ENCODE measurements at places on chromosomes 1 and 21.

- peak; percentile 71 for DNase-seq
These were observed 43.6 kb downstream of the PBX1 start for GRCh38 chr1:164602480-164603093.

GRCh38 chr1:15261155-15262002 lies 14.4 kb downstream of the FHAD1 start:
- DNase-seq = no peak

GRCh38 chr1:203289281-203289981 lies 15.9 kb upstream of the BTG2 start:
- DNase-seq = no peak

DNA sequence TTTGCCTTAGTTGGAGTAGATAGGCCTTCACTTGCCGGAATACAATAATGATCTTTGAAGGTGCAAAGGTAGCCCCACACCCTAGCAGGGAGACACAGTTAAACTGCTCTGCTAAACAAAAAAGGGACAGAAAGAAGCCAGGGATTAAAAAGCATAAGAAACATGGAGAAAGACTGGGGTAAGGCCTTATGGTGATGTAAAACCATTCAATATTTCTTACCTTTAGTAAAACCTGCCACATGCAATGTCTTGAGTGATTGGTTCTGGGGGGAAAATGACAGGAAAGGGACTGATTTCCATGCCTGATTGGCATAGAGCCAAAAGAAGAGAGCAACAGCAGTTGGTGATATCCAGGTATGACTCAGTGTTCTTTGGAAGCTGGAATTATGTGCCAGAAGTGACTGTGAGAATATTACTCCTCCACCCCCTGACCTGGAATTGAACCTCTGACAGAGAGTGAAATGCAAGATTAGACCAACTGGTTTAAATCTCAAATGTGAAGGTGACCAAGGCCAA lies 8.1 kb downstream of the DNASE2B start:
- DNase-seq = peak; percentile 37

- DNase-seq = peak; percentile 91
These were observed 857.9 kb downstream of the BRINP3 start for GRCh38 chr1:189619682-189620332.

- no peak for DNase-seq
These were observed 603.7 kb upstream of the CAMK1G start for GRCh38 chr1:208979776-208980175.

- no peak for DNase-seq
These were observed at the start of gene MAP1LC3C for GRCh38 chr1:241999026-241999425. TSS of gene MAP1LC3C (minus strand) at chr1:241999098. CDS start at chr1:241999008, 90 bp downstream.

GRCh38 chr1:233912909-233913308 lies 8.4 kb downstream of the SLC35F3 start:
- DNase-seq = no peak

DNA sequence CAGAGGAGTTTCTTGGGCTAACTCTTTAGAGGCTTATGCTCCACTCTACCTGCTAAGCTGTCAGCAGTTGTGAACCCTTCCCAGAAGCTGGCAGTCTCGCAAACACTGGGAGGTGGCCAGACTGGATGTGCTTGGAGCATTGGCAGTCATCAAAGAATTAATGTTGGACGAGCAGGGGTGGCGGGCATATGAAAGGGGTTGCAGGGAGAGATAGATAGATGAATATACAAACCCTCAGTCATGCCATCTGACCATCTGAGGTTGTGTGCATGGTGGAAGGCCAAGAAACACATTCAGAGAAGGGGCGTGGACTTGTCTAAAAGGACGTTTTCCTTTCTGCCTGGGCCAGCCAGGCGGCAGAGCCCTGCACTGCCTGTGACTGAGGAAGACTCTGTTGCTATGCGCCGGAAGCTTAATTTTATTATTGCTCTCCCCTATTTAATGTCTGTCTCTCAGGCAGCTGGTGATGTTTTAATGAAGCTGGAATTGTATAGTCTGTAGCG lies 164.4 kb downstream of the PBX1 start:
- DNase-seq = no peak

GRCh38 chr1:209810783-209811182 lies 4.8 kb upstream of the IRF6 start:
- no peak for DNase-seq

- peak; percentile 66 for DNase-seq
These were observed 125.9 kb downstream of the MRPS6 start for GRCh38 chr21:34199121-34199910.

GRCh38 chr21:32543975-32544374 lies 41.3 kb downstream of the TCP10L start:
- DNase-seq = no peak

DNA sequence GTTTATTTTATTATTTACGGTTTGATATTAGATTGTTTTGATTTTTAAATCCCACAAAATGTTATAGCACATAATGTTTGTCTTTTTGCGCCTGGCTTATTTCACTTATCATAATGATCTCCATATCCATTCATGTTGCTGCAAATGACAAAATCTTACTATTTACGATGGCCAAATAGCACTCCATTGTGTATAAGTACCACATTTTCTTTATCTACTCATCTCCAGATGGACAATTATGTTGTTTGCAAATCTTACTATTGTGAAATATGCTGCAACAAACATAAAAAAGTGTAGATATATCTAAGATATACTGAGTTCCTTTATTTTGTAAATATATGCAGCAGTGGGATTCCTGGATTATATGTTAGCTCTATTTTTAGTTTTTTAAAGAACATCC lies 1568.3 kb downstream of the AMY1C start:
- no peak for DNase-seq

DNA sequence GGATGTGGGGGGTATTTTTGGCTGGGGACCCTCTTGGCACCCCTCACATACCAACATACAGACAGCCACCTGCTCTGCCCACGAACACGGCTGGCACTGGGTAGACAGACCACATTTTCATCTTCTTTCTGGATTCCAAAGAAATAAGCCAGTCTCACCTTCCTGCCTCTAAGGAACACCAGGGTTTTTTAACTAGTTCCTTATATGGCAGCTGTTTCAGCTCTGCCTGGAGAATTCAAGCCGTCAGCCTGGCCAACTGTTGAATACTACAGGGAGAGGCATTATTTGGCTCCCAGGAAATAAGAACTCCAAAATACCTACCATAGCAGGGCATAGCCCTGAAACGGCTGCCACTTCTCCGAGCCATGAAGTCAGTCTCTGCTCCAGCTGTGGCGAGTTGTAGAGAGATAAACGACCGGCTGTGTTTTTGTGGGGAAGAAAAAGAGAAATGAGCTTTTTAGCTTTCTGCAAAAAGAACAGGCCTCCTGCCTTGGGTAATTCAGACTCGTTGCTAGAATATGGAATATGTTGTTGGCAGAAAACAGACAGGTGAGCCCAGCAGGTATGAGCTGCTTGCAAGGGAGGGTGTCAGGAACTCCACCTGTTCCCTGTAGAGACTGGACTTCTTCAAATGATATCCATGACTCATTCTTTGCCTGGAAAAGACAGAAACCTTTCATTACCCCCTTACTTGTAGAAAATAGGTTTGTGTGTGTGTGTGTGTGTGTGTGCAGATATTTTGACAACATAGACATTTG lies 51.8 kb downstream of the MT1HL1 start:
- DNase-seq = no peak

GRCh38 chr1:58304346-58304975 lies 242.1 kb downstream of the OMA1 start:
- no peak for DNase-seq

DNA sequence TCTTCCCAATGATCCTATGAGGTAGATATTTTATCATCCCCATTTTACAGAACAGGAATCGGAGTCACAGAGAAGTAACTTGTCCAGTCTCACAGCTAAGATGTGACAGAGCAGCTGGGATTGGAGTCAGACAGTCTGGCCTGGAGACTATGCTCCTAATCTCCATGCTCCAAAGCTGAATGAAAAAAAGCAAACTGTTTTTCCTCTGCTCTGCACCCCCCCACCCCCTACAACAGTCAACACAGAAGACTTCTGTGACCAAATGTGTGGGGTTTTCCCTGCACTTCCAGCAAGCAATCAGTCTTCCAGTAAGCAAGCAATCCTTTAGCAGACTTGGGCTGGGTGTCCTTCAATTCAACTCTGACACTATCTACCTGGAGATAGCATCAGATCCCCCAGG lies 33.2 kb downstream of the KIRREL1 start:
- no peak for DNase-seq

DNA sequence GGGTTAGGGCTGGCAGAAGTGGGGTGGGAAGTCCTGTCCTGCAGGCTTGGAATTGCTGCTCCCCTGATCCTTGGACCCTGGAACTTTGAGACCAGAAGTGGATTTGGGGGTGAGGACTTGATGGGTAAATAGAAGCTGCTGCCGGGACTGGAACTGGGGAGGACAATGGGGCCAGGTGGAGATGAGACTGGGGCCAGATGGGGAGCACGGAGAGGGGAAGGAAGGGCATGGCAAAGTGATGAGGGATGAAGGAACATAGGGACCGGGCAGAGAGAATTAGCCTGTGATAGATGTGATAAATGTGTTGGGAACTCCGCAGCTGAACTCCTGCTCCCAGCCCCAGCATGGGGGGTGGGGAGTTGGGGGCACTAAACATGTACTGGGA lies 637 bp downstream of the NHLH1 start:
- no peak for DNase-seq

DNA sequence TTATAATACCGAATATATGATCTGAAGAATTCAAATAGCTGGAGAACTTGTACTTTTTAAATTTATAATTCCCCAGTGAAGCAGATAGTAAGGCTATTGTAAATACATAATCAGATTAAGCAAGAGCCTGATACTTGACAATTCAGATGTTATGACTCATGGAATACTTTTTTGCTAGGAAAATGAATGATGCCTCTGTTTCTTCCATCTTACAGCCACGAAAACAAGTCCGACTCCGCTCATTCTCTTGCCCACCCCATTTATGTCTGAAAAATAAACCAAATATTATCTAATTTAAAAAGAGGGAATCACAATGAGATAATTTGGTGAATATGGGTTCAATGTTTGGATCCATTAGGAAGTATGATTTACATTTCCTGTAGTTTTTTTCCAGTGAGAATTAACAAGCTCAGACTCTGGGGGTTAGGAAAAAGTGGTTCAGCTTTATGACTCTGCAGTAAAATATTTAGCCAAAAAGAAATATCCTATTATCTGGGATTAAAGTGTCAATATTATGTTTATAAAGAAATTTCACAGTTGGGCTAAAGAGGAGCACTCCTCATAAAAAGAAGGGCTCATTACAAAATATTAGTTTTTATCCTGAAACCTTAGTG lies 50.4 kb upstream of the DAB1 start:
- peak; percentile 74 for DNase-seq

DNA sequence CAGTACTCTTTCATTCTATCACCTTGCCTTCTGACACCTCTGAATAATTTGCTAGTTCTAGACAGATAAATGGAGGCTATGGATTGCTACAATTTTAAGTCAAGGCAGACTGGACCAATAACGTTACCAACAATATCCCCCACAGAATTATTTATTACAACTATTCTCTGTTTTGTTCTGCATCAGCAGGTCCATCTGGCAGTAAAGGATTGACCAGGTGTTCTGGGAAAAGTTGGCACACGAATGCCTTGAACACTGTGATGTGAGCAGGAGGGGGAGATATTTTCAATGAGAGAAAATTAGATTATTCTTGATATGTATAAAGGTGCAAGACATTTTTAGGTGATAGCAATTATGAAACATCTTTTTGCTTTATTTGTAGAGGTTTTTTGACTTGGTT lies 718.8 kb upstream of the TMPRSS15 start:
- no peak for DNase-seq

DNA sequence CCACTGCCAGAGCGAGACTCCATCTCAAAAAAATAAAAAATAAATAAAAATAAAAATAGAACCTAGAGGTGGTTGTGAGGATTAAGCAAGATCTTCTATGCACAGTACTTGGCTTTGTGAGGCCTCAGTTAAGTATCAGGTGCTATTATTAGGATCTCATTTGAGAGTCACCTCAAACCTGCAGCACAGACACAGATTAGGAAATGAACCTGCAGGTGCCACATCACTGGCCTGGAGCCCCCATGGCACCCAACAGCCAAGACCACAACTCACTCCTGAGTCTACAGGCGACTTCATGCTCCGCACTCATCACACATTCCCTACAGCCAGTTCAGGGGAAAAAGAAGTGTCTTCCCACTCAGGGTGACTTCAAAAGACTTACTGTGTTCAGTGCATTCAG lies 176.8 kb downstream of the SLC45A1 start:
- DNase-seq = no peak

- peak; percentile 57 for DNase-seq
These were observed 2.4 kb upstream of the RNU5D-1 start for GRCh38 chr1:44733365-44733764.

DNA sequence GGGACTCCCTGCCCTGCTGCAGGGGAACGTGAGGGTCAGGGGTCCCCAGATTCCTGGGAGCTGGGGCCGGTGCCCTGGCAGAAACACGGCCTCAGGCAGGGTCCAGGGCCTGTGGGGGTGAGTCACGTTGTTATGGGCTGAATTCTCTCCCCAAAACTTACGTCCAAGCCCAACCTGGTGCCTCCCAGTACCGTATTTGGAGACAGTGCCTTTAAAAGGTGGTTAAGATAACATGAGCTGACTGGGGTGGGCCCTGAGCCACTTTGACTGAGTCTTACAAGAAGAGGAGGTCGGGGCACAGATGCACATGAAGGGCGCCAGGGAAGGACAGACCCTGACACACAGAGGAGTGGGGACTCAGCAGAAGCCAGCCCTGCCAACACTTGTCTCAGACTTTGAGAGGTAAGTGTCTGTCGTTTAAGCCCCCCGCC lies 99.9 kb downstream of the WDR4 start:
- no peak for DNase-seq

- DNase-seq = no peak
These were observed 118.7 kb downstream of the CHRM3 start for GRCh38 chr1:239505094-239505493.

GRCh38 chr1:62389531-62389930 lies 47.3 kb upstream of the USP1 start:
- DNase-seq = no peak

DNA sequence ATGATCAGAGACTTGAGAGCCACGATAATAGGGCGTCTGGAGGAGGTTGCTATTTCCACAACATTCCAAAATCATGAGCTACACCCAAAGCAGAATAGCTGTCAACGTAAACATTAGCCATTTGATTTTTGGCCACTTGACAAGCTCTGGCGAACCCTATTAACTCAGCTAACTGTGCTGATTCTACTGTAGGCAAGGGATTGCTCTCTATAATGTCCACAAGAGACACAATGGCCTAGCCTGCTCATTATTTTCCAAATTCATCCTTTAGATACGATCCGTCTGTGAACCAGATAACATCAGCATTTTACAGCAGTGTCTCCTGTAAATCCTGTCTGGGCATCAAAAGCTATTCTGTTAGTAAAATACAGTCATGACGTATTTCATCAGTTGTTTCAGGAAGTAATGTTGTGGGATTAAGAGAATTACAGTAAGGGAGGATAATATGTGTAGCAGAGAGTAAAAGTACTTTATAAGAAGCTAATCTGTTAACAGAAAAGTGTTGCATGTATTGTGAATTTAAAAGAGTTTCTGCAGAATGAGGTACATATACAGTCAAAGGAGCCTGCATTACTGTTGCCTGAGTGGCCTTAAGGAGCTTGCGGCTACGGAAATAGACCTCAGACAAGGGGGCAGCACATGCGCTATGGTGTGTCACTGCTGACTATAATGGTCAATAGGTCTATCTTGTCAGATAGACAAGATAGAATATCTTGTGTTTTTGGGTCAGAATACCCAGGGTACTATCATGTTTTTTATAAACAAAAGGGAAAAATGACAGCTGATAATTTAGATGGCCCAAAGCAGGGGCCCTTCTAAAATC lies 44.9 kb upstream of the TINAGL1 start:
- DNase-seq = peak; percentile 68

GRCh38 chr21:42784896-42785451 lies 94.4 kb downstream of the WDR4 start:
- no peak for DNase-seq

GRCh38 chr21:43739621-43740435 lies 20.9 kb downstream of the PDXK start:
- no peak for DNase-seq

- DNase-seq = no peak
These were observed 21.9 kb downstream of the EFCAB14 start for GRCh38 chr1:46697053-46697452.
